H9 (cell line): ENCODE measurements at places on chromosomes 2 and 18. TPM values are rescaled to one million over a fixed set of nuclear protein-coding genes. Genes with fewer than 3 reads are reported as not detected.
A peak's percentile ranks its signal among the peaks of the same experiment; 100 is the strongest.

Gene FEV
- not detected in 2 replicates for total RNA-seq

DNA sequence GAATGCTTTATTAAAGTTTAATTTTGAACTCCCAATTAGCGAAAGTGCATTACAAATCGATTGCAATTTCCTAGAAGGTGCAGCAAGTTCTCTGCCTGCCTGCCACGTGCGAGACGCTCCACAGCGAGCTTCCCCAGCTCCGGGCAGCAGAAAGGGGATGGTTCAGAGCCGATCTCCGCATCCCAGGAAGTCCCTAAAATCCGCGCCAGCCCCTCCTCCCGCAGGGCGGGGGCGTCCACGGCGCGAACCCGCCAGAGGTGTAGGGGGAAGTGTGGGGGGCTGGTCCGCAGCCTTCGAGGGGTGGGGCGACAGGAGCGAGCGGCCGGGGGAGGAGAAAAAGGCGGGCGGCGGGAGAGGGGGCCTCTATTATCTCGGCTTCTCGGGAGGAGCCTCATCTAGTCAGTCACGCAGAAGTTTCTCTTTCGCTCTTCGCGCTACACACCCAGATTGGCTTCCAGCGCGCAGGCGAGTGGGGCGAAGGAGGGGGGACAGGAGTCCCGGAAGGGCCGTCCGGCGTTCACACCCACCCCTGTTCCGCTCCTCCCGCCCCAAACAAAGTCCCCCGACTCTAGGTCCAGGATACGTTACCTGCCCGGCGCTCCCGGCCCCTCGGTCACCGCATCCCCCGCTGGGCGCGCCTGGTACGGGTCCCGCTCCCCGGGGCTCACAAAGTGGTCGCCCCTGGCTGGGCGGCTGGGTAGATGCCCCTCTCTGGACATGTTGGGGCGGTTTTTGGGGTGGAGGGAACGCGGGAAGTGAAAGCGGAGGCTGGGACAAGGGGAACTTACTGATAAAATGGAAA, 9.1 kb upstream of the NR4A2 start:
- peak; percentile 86 for DNase-seq

Gene LRRTM4
- total RNA-seq: 11.0 and 12.0 TPM in 2 replicates

DNA sequence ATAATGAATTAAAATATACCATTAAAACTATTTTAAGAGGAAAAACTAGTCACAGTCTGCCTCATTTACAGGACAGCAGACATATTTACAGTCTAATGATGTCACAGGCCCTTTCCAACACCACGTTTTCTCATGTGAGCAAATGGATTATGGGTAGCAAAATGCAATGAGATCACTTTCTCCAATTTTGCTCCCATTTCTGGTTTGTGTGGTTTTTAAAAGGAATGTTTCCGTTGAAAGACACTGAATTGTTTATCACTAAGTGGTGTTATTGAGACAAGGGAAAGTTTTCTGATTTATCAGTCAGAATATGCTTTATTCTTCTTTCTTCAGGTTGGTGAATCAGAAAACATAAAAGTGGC, 11.4 kb upstream of the NR4A2 start:
- no peak for DNase-seq

- DNase-seq: no peak
Measured at GRCh38 chr2:141467331-141467730, 663.5 kb downstream of the LRP1B start.

GRCh38 chr2:65856928-65857327, 424.5 kb upstream of the SPRED2 start:
- DNase-seq: no peak

Gene RAD51AP2
- 0.07 TPM in 1 of 2 replicates, not detected in the other for total RNA-seq

DNA sequence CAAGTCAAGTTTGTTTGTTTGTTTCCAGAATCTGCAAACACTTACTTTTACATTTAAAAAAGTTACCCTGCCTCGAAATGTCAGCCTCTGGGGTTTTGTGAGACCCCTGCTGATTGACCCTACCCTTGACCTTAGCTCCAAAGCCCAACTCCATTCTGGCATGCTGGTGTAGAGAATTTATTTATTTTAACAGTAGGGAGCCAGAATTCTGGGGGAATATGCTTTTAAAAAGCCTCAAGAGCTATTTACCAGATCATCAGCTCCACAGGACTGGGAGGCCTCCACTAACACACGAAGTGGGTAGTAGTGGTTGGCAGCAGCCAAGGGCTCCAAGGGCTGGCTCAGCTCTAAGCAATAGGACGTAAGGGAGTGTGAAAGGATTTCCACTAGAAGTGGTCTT, 23.2 kb upstream of the GREB1L start:
- no peak for DNase-seq

DNA sequence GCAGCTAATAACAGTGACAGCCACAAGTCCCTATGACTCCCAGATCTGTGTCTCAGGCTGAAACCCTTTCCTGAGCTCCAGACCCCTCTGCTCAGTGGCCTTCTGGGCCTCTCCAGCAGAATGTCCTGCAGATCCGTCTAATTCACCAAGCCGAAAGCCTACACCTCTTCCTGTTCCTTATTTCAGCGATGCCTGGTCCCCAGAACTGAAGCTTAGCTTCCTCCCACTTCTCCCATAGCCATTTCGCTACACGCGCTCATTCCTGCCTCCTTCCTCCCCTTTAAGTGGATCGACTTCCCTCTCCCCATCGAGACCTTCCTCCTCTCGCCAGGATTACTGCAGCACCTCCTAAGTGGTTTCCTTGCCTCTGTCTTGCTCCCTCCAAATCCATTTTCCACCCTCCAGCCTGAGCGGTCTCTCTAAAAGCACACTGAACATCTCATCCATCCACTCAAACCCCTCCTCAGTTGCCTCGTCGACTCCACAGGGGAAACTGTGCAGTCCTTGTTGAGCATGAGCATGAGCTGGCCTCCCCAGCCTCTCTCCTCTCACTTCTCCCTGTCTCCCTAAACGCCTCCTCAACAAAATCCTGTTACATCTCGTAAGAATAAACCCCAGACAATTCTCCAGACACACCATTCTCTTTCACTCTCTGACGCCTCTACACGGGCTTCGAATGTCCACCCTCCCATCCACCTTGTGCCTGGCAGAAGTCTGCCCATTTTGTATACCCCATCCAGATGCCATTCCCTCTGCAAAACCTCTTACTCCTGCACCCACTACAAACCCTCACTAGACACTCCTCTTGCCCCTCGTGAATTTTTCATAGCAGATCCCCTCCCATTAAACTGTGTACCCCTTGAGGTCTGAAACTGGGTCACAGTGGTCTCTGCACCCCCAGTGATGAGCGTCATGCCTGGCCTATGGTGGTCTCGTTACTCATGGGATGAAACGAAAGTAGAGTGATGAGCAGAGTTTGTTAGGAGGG, 232.6 kb downstream of the ATAD2B start:
- DNase-seq: no peak

DNA sequence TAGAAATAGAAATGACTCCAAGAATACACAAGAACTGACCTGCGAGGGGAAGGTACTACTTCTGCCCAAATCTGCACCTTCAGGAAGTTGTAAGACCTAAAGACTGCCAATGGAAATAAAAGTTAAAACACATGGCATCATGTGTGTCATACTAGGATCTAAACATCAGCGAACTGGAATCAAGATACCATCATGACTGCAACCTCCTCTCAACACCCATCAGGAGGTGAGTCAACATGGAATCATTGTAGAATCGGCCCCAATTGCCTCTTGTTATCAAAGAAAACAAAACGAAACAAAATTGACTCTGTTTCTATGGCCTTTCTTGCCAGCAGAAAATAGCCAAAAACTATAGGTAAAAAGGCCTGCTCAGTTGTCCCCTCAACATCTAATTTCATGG, 15.1 kb downstream of the RDH14 start:
- DNase-seq: no peak

- no peak for DNase-seq
Measured at GRCh38 chr2:110216199-110216598, 3.9 kb upstream of the MTLN start.
